ENCODE measurements at places on chromosomes 3 and 15.

- DNase-seq: peak; percentile 42
Measured at GRCh38 chr3:112813723-112814171, 32.9 kb downstream of the CD200R1L start.

DNA sequence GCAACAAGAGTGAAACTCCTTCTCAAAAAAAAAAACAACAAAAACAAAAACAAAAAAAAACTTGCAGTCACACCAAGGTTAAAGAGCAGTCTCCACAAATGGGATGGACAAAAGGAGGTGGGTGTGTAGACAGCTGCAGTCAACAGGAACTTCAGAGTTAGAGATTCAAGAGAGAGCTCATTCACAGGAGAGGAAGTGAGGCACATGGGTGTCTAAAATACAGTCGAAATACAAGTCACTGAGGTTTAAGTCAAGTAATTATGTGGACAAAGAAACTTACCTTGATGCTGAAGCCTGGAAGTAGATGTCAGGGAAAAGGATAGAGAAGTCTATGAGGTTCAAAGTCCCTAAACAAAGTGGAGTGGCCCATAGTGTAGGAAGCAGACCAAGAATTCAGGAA lies 14.8 kb downstream of the MRPS11 start:
- no peak for DNase-seq

GRCh38 chr3:35663471-35663870 lies 24.1 kb downstream of the ARPP21 start:
- DNase-seq: no peak

GRCh38 chr15:80309769-80310384 lies 57.9 kb upstream of the CTXND1 start:
- DNase-seq: no peak

- no peak for DNase-seq
Measured at GRCh38 chr15:40108061-40108854, 421 bp downstream of the BMF start.

Measured in CMK (cell line).